ENCODE measurements at places on chromosomes 4 and X. TPM values are rescaled to one million over a fixed set of nuclear protein-coding genes. Genes with fewer than 3 reads are reported as not detected.
A peak's percentile ranks its signal among the peaks of the same experiment; 100 is the strongest.

The XK gene
- 0.08 TPM for total RNA-seq

The SCML2 gene
- 2.0 TPM for total RNA-seq

The DCAF8L2 gene
- not detected for total RNA-seq

The MAB21L2 gene
- not detected for total RNA-seq

DNA sequence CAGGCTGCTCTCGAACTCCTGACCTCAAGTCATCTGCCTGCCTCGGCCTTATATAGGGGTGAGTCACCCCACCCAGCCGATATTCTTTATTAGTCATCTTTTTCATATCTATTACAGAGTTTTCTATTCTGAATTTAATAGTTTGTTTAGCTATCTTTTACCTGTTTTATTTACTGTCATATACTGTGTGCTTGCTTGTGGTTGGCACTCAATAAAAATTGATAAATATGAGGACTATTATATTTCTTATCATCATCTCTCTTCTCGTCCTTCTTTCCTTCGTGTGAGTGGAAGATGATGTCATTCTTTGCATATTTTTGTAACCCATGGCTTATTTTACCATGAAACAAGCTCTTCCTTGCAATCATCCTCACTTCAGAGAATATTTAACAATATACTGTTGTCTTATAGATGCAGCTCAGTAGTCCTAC lies 265.5 kb downstream of the ARHGAP24 start:
- DNase-seq: no peak

GRCh38 chrX:51395810-51396728 lies 63.4 kb downstream of the NUDT10 start:
- DNase-seq: peak; percentile 63

- no peak for DNase-seq
Observed at GRCh38 chr4:84379917-84380641, 119.0 kb downstream of the NKX6-1 start.

DNA sequence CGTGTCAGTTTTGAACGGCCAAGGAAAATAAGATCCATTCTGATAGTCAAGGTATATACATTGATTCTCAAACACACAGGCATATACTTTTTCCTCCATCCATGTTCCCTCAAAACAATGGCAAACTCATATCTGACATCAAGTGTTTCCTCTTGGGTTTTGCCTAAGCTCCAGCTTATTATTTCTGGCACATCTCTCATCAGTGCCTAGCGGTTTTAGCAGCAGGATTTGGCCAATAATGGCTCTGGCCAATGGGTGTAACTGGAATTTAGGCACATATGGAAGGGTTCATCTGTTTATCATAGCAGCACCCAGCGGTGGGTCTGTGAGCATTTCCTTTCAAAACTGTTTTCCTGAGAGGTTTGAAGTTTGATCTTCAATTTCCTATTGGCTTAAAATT lies 161.6 kb upstream of the TLL1 start:
- DNase-seq: no peak

GRCh38 chr4:64780664-64781063 lies 371.4 kb upstream of the TECRL start:
- DNase-seq: no peak

DNA sequence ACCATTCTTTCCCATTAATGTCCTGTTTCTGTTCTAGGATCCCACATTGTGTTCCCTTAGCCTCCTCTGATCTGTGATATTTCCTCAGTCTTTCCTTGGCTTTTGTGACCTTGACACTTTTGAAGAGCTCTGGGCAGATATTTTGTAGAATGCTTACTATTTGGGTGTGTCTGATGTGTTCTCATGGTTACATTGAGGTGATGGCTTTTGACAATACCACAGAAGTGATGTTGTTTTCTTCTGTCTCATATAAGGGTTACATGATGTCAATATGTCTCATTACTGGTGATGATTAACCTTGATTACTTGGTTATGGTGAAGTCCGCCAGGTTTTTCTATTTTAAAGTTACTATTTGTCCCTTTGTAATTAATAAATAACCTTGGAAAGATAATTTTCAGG lies 183.7 kb downstream of the SOWAHB start:
- DNase-seq: no peak

DNA sequence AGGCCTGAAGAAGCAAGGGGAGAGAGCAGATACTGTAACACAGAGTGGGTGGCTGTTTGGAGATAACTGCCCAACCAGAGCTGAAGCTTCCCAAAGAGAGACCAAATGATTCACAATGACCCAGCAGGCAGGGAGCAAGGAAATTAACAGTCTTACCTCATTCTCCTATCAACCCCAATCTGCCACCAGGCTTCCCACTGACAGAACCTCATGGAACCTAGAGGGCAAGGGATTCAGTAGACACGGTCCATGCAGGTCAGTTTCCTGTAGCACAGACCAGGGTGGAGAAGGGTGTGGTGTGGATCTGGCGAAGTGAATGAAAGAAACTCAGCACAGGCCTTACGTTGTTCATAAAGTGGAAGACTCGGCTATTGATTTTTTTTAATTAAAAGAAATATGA lies 60.7 kb upstream of the ALB start:
- no peak for DNase-seq

DNA sequence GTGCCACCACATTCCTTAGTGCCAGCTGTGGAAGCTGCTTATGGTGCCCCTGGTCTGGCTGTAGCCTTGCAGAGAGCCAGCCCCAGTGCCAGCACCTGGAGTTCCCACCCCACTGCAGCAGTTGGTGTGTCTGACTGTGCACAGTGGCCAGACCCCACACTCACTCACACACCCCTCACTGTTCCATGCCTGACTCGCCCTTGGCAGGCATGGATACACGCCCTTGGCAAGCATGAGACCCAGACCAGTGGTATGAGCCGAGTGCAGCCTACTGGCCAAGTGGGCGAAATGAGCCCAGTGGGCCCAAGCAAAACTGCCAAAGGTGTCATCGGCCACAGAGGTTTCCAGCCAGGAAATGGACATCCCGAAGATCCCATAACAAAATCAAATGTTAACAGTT lies 27.4 kb downstream of the NAA11 start:
- DNase-seq: no peak

- DNase-seq: no peak
Observed at GRCh38 chrX:124260845-124261244, 71.6 kb upstream of the TEX13D start.

DNA sequence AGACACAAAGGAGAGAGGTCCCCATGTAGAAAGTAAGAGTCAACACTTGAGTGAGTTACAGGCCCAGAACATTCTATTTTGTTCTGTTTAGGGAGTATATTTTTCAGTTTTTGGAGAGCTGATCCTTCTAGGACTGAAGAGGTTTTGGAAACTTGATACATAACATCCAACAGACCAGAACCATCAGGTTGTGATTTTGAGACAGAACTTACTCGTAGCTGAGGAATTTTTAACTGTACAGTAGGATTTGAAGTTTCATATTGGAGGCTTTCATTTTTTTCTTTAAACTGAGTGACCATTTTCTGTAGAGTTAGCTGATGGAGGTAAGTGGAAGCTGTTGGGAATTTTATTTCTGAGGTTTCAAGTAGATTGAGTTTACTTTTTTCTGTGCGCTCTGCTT lies 73.3 kb downstream of the NCAPG start:
- DNase-seq: no peak

GRCh38 chr4:90002441-90003062 lies 107.9 kb downstream of the MMRN1 start:
- DNase-seq: no peak

All from activated naive CD8-positive, alpha-beta T cell treated with anti-CD3 and anti-CD28 coated beads, Interleukin-2, amount 10 ng/mL, durations not matched to agents 7 days and 5 days (primary cell).